ENCODE measurements at places on chromosomes 13 and 19.
A peak's percentile ranks its signal among the peaks of the same experiment; 100 is the strongest.

DNA sequence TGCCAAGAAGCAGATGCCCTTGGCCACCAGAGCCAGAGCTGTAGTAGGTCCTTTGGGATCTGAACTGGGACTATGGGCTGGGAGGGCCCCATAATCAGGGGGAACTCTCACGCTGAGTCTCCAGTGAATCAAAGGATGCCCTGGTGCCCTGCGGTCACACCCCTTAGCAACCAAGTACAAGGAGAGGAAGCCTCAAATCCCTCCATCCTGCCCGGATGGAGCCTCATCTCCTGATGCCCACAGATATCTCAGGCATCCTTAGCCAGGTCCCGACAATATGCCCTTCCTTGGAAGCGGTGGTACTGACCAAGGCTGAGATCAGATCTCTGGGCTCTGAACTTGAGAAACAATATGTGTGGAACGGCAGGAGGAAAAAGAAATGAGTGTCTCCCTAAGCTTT is 1.7 kb downstream of the PLEKHA4 start:
- peak; percentile 15 for DNase-seq

DNA sequence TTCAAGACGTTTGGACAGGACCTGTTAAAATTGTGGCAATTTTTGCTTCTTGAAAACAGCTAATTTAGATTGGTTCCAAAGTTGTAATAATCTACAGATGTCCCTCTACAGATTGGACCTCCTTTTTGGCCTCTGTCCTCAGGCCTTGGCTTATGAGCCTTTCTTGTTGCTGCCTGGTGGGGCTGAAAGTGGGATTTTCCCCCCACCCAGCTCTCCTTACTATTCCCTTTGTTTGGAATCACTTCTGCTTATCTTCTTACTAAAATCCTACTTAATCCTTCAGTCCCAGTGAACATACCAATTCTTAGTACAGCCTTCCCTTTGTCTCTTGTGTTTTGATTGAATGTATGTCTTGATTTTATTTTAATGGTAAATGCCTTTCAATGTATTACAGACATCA is 63.5 kb upstream of the TEX29 start:
- DNase-seq: no peak

- DNase-seq: no peak
These were observed 18.5 kb upstream of the VSTM2B start for GRCh38 chr19:29507081-29507860.

DNA sequence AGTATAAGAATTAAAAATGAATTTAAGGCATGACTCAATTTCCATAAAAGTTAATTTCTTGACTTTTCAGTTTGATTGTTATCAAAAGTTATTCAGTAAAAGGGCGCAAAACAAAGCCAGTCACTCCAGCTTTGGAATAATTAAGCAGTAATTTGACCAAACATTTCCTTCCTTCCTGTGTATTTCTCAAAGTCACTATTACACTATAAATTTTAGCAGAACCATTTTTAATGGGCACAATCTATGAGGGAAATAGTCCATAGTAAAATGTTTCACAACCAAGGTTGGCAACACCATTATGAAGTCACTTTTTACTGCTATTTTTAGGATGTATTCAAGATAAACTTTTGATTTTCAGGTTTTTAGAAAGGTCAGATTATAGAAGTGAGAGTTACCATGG is 91.0 kb downstream of the DACH1 start:
- DNase-seq: no peak

DNA sequence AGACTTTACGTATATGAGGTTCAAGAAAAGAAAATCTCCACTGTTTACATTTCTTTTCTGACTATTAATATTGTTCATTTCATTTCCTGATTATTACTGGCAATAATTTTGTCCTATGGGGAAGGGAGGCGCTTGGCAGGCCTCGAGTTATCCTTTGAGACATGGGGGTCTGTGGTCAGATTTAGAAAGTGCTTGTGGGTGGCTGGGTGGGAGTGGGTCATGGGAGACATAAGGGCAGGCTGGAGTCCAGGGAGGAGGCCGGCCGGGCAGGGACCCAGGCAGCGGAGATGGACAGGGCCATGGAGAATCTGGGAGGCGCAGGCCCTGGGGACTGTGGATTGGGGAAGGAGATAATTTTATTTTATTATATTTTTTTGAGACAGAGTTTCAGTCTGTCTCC is 40.1 kb downstream of the LTBP4 start:
- no peak for DNase-seq

GRCh38 chr13:110338441-110339101 is 31.5 kb downstream of the COL4A2 start:
- peak; percentile 81 for DNase-seq

- DNase-seq: peak; percentile 78
These were observed 71.0 kb downstream of the ITGBL1 start for GRCh38 chr13:101523154-101524131.

DNA sequence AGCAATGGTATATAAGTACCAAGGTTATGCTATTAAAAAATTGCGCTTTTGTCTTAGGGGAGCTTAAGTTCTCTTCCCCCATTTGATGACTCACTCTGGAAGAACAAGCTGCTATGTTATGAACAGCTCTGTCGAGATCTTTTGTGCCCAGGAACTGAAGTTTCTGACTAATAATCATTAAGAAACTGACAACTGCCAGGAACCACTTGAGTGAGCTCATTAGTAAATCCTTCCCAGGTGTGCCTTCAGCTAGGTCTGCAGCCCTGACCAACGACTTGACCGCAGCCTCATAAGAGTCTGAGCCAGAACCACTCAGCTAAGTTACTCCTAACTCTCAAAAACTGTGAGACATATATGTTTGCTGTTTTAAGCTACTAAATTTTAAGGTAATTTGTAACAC is 147.8 kb downstream of the SLITRK6 start:
- no peak for DNase-seq

- DNase-seq: peak; percentile 57
These were observed 1.4 kb downstream of the PSMD8 start for GRCh38 chr19:38375748-38376147.

GRCh38 chr13:84810781-84811180 is 928.5 kb upstream of the SLITRK1 start:
- DNase-seq: no peak

- DNase-seq: no peak
These were observed 551.9 kb downstream of the GPC6 start for GRCh38 chr13:93778548-93778947.

- DNase-seq: no peak
These were observed 7.4 kb upstream of the RXFP2 start for GRCh38 chr13:31731921-31732320.

DNA sequence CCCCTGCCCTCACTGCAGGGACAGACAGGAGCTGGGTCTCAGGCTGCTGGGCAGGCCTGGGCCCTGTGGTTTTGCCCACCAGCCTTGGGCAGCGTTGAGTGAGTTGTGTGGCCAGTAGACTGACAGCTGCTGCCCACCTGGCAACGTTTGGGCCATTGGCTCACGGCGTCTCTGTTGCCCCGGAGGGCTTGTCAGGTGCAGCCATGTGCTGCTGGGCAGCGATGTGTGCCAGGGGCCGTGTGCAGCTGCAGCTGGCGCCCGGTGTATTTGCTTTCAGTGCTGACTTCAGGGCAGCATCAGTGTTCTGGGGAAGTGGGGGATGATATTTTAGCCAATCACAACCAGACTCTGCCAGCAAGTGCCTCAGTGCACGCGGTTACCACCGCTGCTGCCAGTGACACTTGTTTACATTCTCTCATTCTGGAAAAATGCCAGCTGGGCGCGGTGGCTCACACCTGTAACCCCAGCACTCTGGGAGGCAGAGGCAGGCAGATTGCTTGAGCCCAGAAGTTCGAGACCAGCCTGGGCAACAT is 10.6 kb downstream of the FZR1 start:
- DNase-seq: no peak

DNA sequence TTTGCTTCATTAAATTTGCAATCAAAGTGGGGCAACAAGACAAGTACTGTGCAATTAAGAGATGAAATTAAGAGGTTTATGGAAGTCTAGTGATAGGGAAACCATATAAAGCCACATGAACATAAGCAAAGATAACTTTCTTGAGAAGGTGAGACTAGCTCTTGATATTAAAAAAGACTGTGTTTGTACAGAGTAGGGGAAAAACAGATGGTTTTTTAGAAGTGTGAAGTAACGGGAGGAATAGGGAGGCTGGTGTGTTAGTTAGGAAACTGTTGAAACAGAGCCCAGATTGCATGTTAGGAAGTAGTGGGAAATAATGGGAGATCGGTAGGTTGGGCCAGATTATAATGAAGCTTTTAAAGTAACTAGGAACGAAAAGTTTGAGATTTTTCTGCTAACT is 149.8 kb upstream of the FREM2 start:
- DNase-seq: no peak

DNA sequence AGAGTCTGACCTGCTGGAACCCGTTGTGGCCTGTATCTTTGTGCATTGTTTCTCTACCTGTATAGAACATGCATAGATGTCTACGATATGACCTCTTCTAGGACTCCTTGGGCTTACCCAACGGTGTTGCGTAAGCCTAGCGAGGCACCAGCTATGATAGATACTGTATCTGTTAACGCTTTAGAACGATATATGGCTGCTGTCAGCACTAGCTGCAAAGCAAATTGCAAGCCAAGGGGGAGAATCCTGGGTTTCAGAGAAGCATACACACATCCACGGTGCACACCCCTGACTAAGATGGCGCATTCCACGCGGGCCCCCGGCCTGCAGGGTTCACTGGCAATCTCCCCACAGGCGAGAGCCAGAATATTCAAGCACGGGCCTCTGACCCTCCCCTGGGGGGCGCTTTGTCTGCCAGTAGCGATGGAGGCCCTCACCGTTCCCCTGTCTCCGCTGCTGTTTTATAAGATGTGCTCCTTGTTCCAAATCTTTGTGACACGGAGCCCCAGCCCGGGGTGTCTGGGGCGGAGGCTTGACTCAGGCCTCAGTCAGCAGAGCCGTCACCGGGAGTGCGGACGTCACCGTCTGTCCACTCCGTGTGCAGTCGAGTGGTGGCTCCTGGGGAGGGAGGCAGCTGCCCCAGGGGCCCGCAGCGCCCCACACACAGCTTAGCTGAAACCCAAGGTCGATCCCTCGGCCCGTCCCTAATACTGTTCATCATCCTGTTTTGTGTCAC is 12.9 kb upstream of the RPS15 start:
- DNase-seq: no peak

- DNase-seq: no peak
These were observed 112.3 kb downstream of the LRCH1 start for GRCh38 chr13:46665248-46665632.

DNA sequence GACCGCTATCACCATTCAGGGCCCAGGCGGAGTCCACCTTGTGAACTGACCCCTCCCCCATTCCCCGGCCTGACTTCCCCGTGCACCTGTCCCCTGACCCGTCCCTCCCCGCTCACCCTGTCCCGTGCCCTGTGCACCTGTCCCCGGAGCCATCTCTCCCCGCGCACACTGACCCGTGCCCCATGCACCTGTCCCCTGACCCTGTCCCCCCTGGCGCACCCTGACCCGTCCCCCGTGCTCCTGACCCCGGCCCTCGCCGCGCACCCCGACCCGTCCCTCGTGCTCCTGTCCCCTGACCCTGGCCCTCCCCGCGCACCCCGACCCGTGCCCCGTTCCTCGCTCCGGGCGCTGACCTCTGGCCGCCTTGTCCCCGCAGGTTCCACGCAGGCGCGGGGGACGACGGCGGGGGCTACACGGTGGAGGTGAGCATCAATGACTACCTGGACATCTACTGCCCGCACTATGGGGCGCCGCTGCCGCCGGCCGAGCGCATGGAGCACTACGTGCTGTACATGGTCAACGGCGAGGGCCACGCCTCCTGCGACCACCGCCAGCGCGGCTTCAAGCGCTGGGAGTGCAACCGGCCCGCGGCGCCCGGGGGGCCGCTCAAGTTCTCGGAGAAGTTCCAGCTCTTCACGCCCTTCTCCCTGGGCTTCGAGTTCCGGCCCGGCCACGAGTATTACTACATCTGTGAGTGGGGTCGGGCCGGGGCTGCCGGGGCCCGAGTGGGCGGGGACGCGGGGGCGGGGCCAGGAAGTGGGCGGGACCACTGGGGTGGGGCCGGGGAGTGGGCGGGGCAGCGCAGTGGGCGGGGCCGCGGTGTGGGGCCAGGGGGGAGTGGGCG is 9.7 kb downstream of the EFNA2 start:
- no peak for DNase-seq

DNA sequence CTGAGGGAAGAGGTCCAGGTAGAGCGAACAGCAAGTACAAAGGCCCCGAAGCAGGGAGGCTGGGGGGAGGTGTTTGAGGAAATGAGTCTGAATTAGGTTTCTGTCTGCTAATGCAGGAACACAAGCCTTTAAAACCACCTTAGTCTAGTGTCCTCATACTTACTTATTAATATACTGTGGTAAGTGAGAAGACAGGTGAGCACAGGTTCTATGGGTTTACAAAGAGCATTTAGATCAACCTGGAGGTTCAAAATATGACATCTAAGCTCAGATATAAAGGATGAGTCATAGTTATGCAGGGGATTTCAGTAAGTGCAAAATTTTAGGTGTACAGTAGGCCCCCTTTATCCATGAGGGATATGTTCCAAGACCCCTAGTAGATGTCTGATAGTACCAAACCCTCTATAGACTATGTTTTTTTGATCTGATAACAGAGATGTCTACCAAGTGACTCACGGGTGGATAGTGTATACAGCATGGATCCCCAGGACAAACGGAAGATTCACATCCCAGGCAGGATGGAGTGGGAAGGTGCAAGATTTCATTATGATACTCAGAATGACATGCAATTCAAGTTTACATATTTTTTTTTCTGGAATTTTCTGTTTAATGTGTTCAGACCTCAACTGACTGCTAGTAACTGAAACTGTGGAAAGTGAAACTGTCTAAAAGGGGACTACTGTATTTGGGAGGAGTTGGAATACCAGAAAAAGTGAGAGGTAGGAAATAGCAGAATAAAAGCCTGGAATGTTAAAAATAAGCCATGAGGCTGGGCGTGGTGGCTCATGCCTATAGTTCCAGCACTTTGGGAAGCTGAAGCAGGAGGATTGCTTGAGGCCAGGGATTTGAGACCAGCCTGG is 18.2 kb upstream of the MED4 start:
- DNase-seq: no peak

GRCh38 chr19:48945415-48945814 is 9.3 kb upstream of the BAX start:
- no peak for DNase-seq

DNA sequence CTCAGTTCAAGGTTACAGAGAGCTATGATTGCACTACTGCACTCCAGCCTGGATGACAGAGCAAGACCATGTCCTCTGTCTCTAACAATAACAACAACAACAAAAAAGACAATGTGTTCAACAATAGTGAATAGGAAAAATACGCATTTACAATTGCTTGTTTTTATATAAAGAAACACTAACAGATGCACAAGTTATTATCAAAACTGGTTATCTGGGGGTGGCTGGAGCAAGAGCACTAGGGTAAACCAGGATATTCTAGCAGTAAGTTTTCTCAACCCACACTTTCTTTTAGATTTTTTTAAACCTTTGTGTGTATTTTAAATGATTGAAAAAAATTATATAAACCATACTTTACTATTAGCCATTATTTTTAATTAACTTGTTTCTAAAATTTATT is 33.1 kb downstream of the ZNF44 start:
- DNase-seq: no peak

DNA sequence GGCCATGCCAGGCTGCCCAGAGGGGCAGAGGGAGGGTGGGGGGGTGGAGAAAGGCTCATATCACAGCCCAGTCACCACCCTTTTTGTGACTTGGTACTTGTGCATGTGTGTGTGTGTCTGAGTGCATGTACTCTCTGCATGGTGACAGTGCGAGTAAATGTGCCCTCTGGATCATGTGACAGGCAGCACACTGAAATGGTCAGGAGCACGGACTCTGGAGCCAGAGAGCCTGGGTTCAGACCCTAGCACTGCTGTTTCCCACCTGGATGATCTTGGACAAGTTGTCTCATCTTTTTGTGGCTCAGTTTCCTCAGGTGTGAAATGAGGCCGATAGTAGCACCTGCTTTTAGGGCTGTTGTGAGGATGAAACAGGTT is 2.0 kb downstream of the CIC start:
- DNase-seq: no peak

- DNase-seq: no peak
These were observed 145.6 kb downstream of the DPF1 start for GRCh38 chr19:38078302-38078930.
